ENCODE measurements at places on chromosomes 7 and 10.

- DNase-seq: no peak
Observed at GRCh38 chr7:81638198-81638597, 131.6 kb downstream of the HGF start.

- peak; percentile 45 for DNase-seq
Observed at GRCh38 chr7:5780801-5781496, 514 bp downstream of the RNF216 start.

GRCh38 chr7:6376820-6377219, 70.9 kb downstream of the DAGLB start:
- no peak for DNase-seq

GRCh38 chr10:16689227-16689626, 128.0 kb downstream of the RSU1 start:
- no peak for DNase-seq

DNA sequence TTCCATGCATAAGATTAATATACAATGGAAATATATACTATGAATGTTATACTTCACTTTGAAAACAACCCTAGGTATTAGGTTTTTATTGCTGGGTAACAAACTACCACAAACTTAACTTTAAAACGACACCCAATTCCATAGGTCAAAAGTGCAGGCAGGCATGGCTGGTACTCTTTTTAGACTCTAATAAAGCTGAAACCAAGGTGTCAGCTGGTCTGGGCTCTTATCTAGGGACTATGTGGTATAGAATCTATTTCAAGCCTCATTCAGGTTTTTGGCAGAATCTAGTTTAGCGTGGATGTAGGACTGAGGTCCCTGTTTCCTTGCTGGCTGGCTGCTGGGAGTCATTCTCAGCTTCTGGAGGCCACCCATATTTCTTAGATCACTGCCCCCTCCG, 65.0 kb upstream of the TMEM168 start:
- no peak for DNase-seq

GRCh38 chr10:105252911-105253310, 611.8 kb downstream of the SORCS3 start:
- DNase-seq: no peak

- DNase-seq: no peak
Observed at GRCh38 chr7:100431286-100431735, 1.7 kb downstream of the MEPCE start.

GRCh38 chr10:54745436-54745835, 55.6 kb downstream of the PCDH15 start:
- DNase-seq: no peak

DNA sequence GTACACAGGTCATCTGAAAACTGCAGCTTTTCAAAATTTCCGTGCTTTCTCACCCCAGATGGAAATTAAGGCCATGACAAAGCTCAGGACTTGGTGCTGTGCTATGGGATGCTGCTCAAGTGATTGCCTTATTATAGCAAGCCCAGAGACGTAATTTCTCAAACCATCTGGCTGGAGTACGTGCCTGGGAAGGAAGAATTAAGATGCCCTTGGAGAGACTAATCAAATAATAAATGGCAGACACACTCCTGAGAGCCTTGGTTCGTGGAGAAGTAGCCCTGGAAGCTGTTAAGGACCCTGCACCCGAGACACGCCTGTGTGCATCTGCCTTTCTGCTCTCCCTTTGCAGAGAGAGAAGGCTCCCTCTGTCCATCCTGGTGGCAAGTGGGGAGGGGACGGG, 38.3 kb upstream of the PRLHR start:
- DNase-seq: no peak

DNA sequence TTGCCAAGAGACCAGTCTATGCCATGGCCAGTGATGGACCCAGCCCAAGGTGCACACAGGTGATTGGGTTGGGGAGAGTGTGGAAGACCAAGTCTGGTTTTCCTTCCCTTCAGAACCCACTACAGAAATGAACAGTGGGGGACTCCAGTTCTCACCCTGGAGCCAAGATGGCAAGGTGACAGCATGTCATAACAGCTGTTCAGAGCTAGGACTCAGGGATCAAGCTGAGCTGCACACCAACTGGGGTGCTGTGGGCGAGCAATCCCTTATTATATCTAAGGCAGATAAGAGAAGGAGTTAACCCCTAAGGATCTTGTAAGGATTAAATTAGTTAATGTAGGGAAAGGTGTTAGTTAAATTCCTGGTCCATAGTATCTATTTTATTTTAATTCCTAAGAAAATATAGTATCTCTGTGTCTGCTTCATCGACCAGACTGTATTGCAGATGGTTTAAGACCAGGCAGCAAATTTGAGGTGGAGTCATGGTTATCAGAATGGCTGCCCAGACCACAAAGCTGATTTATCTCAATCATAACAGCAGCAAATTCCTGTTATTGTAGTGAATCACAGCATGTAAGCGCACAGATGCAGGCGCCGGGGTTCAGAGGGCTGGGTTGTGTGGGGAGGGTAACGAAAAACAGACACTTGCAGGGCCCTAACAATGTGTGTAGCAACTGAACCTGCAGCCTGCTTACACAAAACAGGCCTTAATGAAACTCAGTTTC, 208.7 kb upstream of the ZNF32 start:
- no peak for DNase-seq

GRCh38 chr7:125568799-125569198, 639.2 kb upstream of the POT1 start:
- no peak for DNase-seq

GRCh38 chr7:40680657-40681056, 545.9 kb downstream of the SUGCT start:
- DNase-seq: no peak

DNA sequence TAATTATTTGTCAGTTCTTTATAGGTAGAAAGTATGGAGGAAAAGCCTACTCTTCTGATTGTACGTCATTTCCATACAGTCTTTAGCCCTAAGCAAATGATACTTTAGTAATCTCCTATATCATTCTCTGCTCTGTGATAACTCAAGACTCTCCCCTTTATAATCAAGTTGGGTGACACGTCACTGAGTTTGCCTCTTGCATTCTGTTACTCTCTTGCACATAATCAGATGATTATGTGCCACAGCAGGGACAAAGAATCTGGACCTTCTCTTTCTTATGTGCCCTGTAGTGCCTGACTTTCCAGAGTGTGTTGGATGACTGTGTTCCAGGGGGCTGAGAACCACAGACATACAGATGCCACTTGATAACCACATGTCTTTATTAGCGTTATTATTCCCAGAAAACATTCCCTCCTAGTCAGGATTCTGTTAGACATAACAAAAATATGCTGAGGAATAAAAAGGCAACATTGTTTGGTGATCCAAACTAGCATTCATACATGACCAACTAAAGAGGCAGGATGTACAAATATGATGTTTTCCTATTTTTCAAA, 116.4 kb upstream of the HGF start:
- no peak for DNase-seq

- no peak for DNase-seq
Observed at GRCh38 chr7:11636274-11636673, 195.7 kb downstream of the THSD7A start.

GRCh38 chr7:21221130-21221529, 206.8 kb upstream of the SP4 start:
- no peak for DNase-seq

DNA sequence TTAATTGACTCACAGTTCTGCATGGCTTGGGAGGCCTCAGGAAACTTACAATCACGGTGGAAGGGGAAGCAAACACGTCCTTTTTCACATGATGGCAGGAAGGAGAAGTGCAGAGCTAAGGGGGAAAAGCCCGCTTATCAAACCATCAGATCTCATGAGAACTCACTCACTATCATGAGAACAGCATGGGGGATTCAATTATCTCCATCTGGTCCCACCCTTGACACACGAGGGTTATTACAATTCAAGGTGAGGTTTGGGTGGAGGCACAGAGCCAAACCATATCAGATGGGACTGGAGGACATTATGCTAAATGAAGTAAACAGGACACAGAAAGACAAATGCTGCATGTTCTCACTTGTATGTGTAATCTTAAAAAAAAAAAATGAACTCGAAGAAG, 141.4 kb upstream of the HABP2 start:
- no peak for DNase-seq

DNA sequence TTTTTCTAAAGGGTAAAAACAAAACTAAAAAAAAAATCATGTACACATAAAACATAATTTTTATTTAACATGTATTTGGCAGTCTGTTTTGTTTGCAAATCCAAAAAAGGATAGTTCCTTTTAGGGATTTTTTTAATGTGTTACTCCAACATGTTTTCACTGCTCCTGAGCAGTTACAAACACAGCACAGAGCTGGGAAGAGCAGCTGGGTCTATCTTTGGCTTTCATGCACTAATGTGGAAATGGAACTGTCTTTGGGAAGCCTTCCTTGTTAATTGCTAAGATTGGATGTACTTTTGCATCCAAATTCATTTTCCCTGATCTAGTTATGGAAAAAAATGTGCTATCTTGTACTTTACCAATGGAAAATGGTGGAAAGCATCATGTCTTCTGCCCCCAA, 1035.1 kb downstream of the CNTNAP2 start:
- no peak for DNase-seq

- DNase-seq: no peak
Observed at GRCh38 chr10:49173853-49174252, 14.3 kb downstream of the TMEM273 start.
